H4 (cell line): ENCODE measurements at places on chromosomes 6 and 20. TPM values are rescaled to one million over a fixed set of nuclear protein-coding genes. Genes with fewer than 3 reads are reported as not detected.

GRCh38 chr6:33075208-33075567 is 602 bp upstream of the HLA-DPB1 start:
- no peak for DNase-seq

GRCh38 chr6:150377211-150377781 is 8.5 kb downstream of the IYD start:
- DNase-seq, result no peak

GRCh38 chr6:35780719-35781118 is at the start of gene CLPSL1:
Gene CLPSL1 (plus strand): TSS chr6:35781019. CDS start chr6:35781111, 92 bp downstream.
- DNase-seq, result no peak

GRCh38 chr6:139776041-139776440 is 401.6 kb upstream of the CITED2 start:
- no peak for DNase-seq

DNA sequence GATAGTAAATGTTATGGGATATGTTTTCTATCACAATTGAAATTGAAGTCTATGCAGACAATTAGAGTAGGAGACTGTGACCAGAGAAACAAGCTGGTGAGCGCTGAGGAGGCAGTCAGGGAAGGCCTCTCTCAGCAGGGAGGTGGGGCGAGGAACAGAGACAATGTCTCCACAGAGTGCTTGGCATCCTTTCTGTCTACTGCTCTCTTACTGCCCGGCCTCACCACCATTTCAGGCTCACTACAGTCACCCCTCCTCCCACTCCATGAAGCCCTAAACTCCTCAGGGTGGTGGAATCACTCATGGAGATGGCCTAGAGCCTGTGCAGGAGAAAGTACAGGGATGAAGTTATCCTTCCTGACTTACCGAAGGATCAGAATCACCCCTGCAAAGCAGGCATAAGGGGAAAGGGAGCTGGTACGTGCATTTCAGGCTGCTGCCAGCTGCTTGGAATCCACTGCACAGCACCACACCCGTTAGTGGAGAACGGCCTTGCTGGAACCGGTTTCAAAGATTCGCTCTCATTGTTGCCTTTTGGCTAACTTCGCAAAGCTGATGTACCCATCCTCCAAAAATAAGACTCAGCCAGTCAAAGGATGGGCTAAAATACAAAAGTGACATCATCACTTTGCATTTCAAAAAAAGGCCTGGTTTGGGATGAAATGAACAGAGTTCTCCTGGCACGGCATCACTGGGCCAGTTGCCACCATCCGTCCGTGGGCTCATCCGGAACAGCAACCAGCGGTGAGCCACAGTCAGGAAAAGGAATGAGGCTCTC is 67.3 kb downstream of the SLC22A23 start:
- DNase-seq, result no peak

DNA sequence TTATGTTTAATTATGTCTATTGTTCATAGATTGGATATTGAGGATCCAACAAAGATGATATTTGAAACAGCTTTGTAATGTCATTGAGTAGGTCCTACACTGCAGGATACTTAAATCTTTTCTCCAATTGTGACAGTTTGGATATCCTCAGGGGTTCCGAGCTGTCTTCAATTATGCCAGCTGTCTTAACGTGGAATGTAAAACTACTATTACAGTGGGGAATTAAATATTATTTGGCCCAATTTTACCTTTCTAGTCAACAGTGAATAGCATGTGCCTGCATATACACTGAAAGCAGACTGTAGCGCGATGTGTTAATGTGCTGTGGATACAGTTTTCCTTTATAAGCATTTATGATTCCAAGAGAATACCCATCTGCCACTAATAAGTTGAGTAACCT is 156.9 kb downstream of the GRIK2 start:
- DNase-seq, result no peak

GRCh38 chr20:54565255-54565654 is 89.9 kb downstream of the DOK5 start:
- no peak for DNase-seq

DNA sequence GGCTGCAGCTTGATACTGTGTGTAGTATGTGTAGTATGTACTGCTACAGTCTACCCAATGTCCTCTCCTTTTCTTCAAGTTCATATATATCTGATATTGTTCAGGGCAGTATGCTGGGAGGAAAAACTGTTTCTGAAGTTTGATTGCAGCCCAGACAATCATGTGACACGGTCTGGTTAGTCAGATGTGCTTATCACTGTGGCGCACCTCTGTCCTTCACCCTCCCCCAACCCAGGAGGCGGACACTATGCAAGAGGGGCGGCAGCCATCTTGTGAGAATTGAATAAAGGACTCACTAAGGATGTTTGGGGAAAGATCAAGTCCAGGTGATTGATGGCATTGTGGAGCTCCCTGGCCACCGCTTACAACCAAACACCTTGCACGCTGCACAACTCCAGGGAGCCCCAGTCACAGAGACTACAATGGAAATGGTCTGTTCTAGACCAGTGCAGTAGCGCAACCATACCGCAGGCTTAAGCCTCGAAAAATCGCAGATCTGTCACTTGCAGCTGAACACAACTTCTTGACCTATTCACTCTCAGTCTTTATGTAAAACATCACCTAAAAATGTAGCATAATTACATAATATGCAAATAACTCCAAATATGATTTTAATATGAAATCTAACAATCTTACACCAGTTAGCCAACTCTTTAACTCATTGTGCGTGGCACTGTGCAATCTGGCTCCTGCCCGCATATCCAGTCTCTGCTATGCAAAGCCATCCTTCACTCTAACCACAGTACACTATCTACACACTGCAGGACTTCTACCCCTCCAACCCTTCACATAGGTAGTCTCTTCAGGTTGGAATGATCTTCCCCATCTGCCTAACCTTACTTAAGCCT is 79.3 kb downstream of the VGLL2 start:
- no peak for DNase-seq

DNA sequence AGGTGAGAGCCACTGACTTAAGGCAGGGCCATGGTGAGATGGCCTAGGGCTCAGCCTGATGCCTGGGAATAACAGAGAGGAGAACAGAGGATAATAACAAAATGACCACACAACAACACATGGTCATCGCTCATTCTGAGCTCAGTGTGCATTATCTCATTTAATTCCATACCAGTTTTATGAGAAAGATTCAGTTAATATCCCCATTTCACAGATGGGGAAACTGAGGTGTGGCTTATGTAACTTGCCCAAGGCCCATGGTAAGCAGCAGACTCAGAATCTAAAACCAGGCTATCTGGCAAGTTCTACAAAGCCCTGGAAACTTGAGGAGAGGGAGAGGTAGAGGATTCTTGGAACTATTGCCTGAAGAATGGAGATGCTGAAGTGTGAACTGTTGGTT is 200.9 kb upstream of the PMEPA1 start:
- DNase-seq, result no peak

GRCh38 chr6:62978920-62979319 is 232.3 kb upstream of the FKBP1C start:
- no peak for DNase-seq

DNA sequence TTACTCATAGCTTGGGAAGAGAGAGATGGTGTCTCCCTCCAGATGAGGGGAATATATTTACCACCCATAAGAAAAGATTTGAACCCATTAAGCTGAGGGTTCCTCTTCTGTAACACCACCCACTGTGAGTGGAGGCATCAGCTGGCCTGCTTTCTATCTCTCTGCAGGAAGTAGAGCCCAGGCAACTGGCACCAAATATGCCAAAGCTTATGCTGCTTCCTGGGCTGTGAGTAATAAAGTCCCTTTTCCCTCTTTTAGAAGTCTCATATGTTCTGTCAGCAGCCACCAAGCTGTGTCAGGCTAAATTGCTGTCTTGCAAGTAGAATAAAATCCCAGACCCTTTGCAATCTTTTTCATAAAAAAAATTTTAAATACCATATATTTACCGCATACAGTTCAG is 241.4 kb downstream of the LAMA2 start:
- no peak for DNase-seq

DNA sequence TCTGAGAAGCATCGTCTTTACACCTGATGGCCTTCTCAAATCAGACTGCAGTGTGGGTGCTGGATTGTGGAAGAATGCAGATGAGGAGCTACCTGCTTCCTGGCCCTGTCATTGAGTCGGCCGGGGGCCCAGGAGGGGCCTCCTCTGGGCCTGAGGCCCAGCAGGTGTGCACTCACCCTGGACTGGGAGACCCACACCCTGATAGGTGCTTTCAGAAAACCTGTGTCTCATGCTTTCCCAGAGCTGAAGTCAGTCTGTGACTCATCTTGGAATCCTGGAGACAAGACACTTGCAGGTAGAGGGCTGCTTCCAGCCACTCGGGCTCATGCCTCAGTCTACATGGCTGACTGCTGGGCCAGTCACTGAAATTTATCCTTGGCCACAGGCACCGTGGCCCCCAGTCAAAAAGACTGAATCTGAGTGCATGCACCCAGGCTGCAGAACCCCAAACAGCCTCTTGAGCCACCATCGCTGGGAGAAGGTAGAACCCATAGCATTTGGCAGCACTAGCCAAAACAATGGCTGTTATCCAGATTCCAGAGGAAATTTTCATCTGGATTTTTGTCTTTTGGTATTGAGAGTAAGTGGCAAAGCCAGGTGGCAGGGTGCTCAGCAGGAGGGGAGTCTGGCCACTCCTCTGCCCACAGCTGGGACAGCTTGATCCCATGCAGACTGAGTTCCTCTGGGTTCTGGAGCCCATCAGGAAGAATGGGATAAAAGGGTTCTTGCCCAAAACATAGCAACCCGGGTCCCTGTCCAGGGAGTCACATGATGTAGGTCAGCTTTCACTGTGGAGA is 182.0 kb upstream of the CST7 start:
- no peak for DNase-seq

DNA sequence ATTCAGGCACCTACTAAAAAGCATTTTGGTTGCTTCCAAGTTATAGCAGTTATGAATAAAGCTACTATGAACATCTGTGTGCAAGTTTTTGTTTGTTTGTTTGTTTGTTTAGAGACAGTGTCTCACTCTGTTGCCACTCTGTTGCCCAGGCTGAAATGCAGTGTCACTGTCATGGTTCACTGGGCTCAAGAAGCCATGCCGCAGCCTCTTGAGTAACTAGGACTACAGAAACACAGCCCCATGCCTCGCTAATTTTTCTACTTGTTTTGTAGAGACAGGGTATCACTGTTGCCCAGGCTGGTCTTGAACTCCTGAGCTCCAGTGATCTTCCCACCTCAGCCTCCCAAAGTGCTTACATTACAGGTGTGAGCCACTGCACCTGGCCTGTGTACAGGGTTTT is 795.9 kb downstream of the EPHA7 start:
- DNase-seq, result no peak

DNA sequence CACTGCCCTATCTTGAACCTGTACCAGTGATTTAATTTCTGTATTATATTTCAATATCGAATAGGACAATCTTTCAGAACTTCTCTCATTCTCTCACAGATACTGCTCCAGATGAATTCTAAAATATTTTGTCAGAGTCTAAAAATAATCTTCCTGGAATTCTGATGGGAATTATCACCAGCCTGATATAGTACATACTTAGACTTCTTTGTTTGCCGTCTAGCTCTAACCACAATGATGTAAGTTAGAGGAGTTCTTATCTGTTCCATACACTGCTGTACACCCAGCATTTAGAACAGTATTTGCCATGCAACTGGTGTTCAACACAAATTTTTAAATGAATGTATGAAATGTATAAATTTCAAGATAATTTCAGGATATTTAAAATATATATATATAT is 1.3 kb upstream of the HUS1B start:
- peak; percentile 30 for DNase-seq

- DNase-seq, result no peak
Measured at GRCh38 chr6:25220857-25221256, 58.3 kb upstream of the CARMIL1 start.

DNA sequence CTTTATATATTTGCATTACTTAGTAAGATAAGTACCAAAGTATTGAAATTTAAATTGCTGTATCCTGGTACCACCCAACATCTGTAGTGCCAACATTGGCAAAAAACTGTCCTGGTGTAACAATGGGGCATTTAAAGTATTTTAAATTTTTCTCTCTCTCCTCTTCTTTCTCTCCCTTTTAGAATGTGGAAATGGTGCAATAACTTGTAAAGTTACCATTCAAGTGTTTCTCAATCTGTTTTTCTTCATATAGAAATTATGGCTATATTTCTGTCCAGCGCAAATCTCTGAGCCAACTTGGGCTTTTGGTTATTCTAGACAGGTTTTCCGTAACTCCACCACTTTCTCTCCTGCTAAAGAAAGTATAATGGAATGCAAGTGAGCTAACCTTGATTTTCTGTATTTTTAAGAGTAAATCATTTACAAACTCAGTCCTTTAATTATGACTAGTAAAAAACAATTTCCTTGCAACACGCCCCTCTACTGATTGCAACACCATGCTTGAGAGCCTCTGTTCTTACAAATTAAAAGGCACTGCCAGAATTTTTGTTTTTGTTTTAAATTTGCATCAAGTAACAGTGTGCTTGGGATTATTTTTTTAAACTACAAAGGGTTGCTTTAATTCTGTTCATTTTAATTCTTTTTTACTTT is 324.2 kb upstream of the CITED2 start:
- DNase-seq, result no peak

DNA sequence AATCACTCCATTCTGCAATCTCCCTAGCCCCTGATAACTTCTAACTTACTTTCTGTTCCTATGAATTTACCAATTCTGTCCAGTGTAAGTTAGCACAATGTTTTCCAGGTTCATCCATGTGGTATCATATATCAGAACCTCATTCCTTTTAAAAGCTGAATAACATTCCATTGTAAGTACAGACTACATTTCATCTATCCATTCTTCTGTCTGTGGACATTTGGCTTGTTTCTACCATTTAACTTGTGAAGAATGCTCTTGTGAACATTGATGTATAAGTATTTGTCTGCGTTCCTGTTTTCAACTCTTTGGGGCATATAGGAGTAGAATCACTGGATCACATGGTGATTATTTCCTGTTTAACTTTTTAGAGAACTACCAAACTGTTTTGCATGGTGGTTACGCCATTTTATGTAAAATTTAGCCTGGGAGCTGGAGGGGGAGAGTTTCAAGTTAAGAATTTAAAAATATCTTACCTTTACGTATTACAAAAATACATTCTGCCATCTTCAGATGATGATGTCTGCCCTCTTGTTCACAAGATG is 156.5 kb downstream of the BTBD3 start:
- no peak for DNase-seq

GRCh38 chr6:96626759-96627364 is 63.9 kb downstream of the FHL5 start:
- peak; percentile 26 for DNase-seq

- DNase-seq, result no peak
Measured at GRCh38 chr6:164243949-164244348, 829.4 kb downstream of the QKI start.

The RAMACL gene
- total RNA-seq, result 0.04 and 0.08 TPM in 2 replicates

The POU5F1 gene
- total RNA-seq, result not detected in 2 replicates

The POM121L2 gene
- total RNA-seq, result not detected in 2 replicates

The PRDM13 gene
- not detected in 2 replicates for total RNA-seq

The DLL1 gene
- total RNA-seq, result 0.54 and 2.2 TPM in 2 replicates

The JARID2 gene
- total RNA-seq, result 4.9 and 6.0 TPM in 2 replicates

The PRSS16 gene
- 3.4 and 5.2 TPM in 2 replicates for total RNA-seq

The SRMS gene
- total RNA-seq, result not detected in 2 replicates

The PGC gene
- not detected in 2 replicates for total RNA-seq
